ENCODE measurements at places on chromosomes 1 and 21.
A peak's percentile ranks its signal among the peaks of the same experiment; 100 is the strongest.

DNA sequence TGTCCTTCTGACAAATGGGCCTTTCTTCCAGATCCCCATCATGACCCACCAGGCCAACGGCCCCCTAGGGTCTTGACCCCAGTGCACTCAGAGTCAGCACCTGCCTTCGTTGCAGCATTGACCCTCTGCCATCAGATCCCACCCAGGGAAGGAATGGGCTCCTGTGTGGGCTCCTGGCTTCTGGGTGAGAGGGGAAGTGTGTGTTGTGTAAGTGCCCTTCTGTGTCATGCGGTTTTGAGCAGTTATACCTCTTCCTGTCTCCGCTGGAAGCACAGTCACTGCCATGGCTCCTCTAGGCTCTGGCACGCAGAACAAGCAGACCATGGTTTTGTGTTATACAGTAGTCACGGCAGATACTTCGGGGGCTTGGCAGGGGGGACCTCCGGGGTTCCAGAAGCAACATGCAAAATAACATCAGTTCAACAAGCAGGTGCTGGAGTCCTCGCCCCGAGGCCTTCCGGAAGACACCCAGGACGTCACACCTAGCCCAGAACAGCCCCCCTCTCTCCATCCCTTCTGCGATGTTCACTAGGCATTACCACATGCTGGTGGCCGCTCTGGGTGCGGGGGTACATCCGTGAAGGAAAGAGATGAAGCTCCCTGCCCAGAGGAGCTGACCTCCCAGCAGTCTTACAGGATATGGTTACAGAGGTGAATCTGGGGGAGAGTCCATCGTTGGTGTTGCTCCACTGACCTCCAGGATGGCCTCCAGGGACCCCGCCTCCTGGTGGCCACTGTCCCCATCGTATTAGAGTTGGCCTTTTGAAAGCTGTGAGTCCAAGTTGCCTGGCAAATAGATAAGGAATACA is 17.4 kb upstream of the KCNAB2 start:
- H3K27me3 ChIP-seq = peaks cover 7% of the 10 kb centered on the region
- H3K4me1 ChIP-seq = peaks cover 10% of the 10 kb centered on the region
- H3K27ac ChIP-seq = no peak overlapping the region

DNA sequence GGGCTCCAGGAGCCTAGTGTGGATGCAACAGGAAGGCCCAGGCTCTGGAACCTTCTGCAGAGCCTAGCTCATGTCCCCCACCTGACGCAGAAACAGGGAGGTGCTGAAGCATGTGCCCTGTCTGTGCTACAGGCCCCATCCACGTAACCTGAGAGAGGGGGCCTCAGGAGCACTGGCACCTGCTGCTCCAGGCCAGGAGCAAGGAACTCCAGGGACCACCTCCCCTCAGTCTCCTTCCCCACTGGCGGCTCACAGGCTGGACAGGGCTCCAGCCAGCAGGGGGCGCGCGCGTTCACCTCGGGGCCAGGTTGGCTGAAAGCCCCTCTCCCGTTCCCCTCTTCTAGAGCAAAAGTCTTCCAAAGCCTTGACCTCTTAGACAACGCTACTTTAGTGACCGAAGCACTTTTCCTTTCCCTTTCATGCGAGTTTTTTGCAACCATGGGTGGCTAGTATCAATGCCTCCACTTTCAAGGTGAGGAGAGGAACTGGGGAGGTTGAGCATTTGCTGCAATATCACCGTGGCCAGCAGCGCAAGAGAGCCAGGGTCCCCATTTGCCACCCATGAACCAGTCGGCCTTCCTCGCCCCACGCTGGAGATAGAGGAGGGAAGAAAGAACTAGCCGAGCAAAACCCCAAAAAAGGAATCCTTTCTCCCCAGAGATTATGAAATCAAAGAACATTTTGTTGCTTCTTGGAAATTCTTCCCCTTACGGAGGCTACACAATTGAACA is 52.4 kb upstream of the GPR157 start:
- peak; percentile 86 for DNase-seq
- no peaks in the 10 kb centered on the region for H3K36me3 ChIP-seq
- H3K27me3 ChIP-seq = peaks cover 51% of the 10 kb centered on the region
- peak overlapping the region; percentile 78 for H3K4me3 ChIP-seq
- H3K4me1 ChIP-seq = peaks cover 7% of the 10 kb centered on the region
- no peak overlapping the region for H3K27ac ChIP-seq

DNA sequence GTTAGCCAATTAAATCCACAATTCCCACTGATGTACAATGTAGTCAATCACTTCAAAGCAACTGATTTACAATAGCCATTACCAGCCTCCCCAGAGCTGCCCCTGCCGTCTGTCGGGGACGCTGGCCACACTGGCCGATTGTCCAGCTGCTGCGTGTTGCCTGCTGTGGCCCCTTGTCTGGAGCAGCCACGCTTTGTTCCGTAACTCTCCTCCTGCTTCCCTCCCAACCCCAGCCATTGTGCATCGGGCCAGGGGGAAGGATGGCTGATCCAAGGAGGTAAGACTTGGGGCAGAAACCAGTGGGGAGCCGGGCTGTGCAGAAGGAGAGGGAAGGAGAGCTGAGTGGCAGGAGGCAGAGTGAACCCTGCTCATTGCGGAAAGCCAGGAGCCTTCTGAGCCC is 83.6 kb upstream of the LYST start:
- no peaks in the 10 kb centered on the region for H3K36me3 ChIP-seq
- H3K4me3 ChIP-seq = no peak overlapping the region
- no peaks in the 10 kb centered on the region for H3K27me3 ChIP-seq
- H3K27ac ChIP-seq = peak overlapping the region; percentile 43

DNA sequence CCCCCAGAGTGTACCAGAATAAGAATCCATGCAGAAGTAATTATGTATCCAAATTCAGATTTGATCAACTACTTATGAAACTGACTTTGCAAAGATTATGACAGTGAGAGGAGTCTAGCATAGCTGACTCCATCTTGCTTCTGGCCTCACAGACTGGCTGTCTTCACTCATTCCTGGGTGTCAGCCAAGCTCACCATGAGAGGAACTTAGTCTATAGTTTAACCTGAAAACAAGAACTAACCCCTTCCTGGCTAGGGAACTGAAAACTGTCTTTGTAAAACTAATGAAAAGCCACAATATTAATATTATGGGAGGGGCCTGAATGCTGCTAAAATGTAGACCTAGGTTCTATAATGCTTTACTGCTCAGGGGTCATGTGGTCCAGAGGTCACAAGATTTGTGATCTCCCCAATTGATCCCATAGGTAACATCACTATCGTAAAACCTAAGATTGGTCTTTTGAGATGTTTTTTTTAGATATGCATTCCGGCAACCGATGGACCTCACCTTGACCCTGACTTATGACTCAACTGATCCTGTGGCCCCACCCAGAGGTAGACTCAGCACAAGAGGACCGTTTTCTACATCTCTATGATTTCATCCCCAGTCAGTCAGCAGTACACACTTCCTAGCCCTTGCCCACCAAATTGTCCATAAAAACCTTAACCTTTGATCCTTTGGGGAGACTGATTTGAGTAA is 55.2 kb downstream of the ATP1B1 start:
- no peaks in the 10 kb centered on the region for H3K36me3 ChIP-seq
- no peak for DNase-seq
- H3K27me3 ChIP-seq = no peaks in the 10 kb centered on the region
- H3K4me3 ChIP-seq = no peak overlapping the region
- H3K4me1 ChIP-seq = peaks cover 14% of the 10 kb centered on the region

DNA sequence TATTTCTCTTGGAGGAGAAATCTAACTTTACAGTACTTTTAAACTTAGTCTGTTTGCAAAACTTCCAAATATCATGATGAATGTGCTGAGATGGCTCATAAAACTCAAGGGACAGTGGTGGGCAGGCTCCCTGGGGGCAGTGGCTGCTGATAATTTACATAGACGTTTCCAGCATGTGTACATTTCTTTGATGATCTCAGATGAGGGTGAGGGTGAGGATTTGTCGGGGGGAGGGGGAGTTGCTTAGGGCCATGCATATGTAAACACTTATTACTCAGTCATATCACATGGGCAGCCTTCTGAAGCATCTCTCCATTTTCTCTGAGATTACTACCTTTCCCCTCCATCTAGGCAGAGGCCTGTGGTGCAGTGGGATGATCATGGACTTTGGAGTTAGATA is 152.9 kb upstream of the HMGB4 start:
- H3K4me1 ChIP-seq = peaks cover 14% of the 10 kb centered on the region
- DNase-seq = no peak
- H3K4me3 ChIP-seq = no peak overlapping the region
- no peaks in the 10 kb centered on the region for H3K36me3 ChIP-seq

GRCh38 chr1:243483071-243483771 is 227.4 kb downstream of the SDCCAG8 start:
- peaks cover 4% of the 10 kb centered on the region for H3K36me3 ChIP-seq
- H3K4me3 ChIP-seq = peak overlapping the region; percentile 83
- peak; percentile 28 for DNase-seq
- H3K27me3 ChIP-seq = no peaks in the 10 kb centered on the region
- H3K27ac ChIP-seq = no peak overlapping the region

GRCh38 chr1:3693321-3693720 is 41.0 kb downstream of the TP73 start:
- no peaks in the 10 kb centered on the region for H3K36me3 ChIP-seq
- peaks cover 10% of the 10 kb centered on the region for H3K27me3 ChIP-seq
- H3K4me1 ChIP-seq = peaks cover 10% of the 10 kb centered on the region
- no peak overlapping the region for H3K4me3 ChIP-seq
- DNase-seq = no peak

GRCh38 chr1:8238141-8239038 is 79.5 kb upstream of the SLC45A1 start:
- H3K27me3 ChIP-seq = no peaks in the 10 kb centered on the region
- H3K4me3 ChIP-seq = no peak overlapping the region
- no peak overlapping the region for H3K27ac ChIP-seq
- no peak for DNase-seq
- H3K36me3 ChIP-seq = no peaks in the 10 kb centered on the region

- peaks cover 6% of the 10 kb centered on the region for H3K36me3 ChIP-seq
- no peaks in the 10 kb centered on the region for H3K4me1 ChIP-seq
- H3K27ac ChIP-seq = no peak overlapping the region
- no peaks in the 10 kb centered on the region for H3K27me3 ChIP-seq
Observed at GRCh38 chr1:38899560-38899959, 18.2 kb upstream of the GJA9 start.

GRCh38 chr1:58781541-58782177 is 2.2 kb downstream of the JUN start:
- H3K4me3 ChIP-seq = peak overlapping the region; percentile 95
- peaks cover 32% of the 10 kb centered on the region for H3K4me1 ChIP-seq
- DNase-seq = peak; percentile 45

DNA sequence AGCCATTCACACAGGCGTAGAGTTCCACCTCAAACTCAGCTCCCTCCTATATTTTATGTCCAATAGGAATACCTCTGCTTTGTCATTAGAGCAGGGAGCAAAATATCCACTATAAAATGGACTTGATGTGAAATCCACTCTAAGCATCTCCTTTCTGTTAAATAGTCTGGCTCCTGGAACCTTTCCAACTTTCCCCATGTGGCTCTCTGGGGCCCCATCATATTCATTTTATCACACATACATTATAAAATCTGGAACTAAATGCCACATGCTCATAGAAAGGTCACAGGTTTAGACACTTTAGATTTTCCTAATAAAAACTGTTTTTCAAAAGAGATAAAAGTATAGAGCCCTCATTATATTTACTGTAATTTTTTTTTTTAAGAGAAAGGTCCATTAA is 82.1 kb downstream of the PTPN14 start:
- peaks cover 7% of the 10 kb centered on the region for H3K36me3 ChIP-seq
- no peaks in the 10 kb centered on the region for H3K27me3 ChIP-seq
- DNase-seq = no peak
- H3K4me1 ChIP-seq = peaks cover 10% of the 10 kb centered on the region

DNA sequence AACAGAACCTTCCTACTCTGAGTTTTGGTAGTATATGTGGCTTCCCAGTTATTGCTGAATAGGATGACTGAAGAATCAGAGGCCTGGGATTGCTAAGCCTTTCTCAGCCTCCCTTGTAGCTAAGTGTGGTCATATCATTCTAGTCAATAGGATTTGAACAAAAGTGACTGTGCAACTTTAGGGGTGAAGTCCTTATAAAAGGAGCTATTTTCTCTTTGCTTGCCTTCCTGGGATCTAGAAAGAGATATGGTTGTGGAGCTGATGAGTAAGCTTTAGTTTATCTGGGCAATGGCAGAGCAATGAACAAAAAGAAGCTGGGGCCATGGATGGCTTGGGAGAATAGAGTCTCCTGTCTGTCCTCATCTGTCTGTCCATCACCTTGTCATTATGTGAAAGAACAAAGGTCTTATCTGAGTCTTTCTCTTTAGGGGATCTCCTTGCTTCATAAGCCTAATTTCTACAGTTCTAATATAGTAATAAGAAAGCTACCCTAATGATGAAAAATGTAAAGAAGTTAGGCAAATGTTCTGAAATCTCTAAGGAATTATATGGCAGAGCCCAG is 91.5 kb downstream of the TENT5C start:
- no peaks in the 10 kb centered on the region for H3K4me1 ChIP-seq
- no peaks in the 10 kb centered on the region for H3K36me3 ChIP-seq
- H3K27me3 ChIP-seq = peaks cover 3% of the 10 kb centered on the region
- no peak overlapping the region for H3K4me3 ChIP-seq
- no peak for DNase-seq

DNA sequence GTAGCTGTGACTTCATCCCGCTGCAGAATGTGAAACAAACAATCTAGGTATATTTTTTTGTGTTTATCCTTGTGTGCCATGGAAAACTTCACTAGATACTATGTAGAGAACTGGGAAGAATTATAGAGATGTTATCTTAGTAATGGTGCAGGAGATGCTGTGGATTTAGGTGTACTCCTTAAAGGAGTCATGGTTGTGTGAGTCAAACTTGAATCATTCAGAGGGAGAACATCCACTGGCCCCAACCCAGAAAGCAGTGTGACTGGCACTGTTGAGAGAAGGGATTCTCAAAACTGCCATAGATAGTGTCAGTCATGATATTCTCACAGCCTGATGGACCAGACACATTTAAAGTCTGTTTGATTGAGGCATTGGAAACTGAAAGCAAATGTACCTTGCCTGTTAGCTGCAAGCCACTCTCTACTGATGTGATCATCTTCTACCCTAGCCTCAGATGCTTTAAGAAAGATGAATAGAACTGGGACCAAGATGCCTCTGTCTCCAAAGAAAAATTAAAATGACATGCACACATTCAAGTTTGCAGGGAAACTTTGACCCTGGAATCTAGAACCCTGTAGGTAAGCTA is 754.6 kb downstream of the MRPL39 start:
- no peak overlapping the region for H3K4me3 ChIP-seq
- no peaks in the 10 kb centered on the region for H3K27me3 ChIP-seq
- no peaks in the 10 kb centered on the region for H3K4me1 ChIP-seq
- H3K27ac ChIP-seq = no peak overlapping the region
- DNase-seq = no peak
- H3K36me3 ChIP-seq = no peaks in the 10 kb centered on the region

DNA sequence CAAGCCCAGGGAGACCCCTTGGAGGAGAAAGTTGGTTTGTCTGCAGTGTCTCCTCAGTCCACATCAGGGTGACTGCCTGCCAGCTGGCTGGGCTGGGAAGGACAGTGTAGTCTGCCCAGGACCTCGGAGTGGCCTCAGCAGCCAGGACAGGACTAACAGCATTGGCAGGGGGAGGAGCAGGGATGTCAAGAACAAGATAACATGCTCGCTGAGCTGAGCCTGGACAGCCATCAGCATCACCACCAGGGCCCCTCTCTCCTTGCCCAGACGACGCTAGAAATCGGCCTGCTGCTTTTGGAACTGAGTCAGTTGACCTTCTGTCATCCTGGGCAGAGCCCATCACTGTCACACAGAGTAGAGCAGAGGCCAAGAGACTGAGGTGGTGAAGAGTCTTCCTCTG is 83.6 kb upstream of the CNTN2 start:
- no peak overlapping the region for H3K27ac ChIP-seq
- no peak for DNase-seq
- peaks cover 45% of the 10 kb centered on the region for H3K27me3 ChIP-seq
- no peaks in the 10 kb centered on the region for H3K36me3 ChIP-seq

- H3K27ac ChIP-seq = peak overlapping the region; percentile 96
- H3K4me1 ChIP-seq = peaks cover 57% of the 10 kb centered on the region
Observed at GRCh38 chr1:244450597-244451538, 841 bp downstream of the ADSS2 start.

- no peak overlapping the region for H3K27ac ChIP-seq
- no peak overlapping the region for H3K4me3 ChIP-seq
- H3K4me1 ChIP-seq = no peaks in the 10 kb centered on the region
Observed at GRCh38 chr1:196464480-196464941, 143.7 kb downstream of the KCNT2 start.

Data from neural crest cell (in vitro differentiated cells).